ENCODE measurements at places on chromosomes 4 and X. TPM values are rescaled to one million over a fixed set of nuclear protein-coding genes. Genes with fewer than 3 reads are reported as not detected.

The IL13RA2 gene
- not detected for total RNA-seq

The GPR34 gene
- total RNA-seq, result not detected

The ZNF732 gene
- not detected for total RNA-seq

The ZFYVE28 gene
- total RNA-seq, result 2.6 TPM

The NXF3 gene
- 0.46 TPM for total RNA-seq

The F8A3 gene
- total RNA-seq, result 11.5 TPM

GRCh38 chr4:85776096-85776495, 301.1 kb downstream of the ARHGAP24 start:
- DNase-seq, result no peak

GRCh38 chr4:55346851-55347255, 811 bp downstream of the SRD5A3 start:
- no peak for DNase-seq

DNA sequence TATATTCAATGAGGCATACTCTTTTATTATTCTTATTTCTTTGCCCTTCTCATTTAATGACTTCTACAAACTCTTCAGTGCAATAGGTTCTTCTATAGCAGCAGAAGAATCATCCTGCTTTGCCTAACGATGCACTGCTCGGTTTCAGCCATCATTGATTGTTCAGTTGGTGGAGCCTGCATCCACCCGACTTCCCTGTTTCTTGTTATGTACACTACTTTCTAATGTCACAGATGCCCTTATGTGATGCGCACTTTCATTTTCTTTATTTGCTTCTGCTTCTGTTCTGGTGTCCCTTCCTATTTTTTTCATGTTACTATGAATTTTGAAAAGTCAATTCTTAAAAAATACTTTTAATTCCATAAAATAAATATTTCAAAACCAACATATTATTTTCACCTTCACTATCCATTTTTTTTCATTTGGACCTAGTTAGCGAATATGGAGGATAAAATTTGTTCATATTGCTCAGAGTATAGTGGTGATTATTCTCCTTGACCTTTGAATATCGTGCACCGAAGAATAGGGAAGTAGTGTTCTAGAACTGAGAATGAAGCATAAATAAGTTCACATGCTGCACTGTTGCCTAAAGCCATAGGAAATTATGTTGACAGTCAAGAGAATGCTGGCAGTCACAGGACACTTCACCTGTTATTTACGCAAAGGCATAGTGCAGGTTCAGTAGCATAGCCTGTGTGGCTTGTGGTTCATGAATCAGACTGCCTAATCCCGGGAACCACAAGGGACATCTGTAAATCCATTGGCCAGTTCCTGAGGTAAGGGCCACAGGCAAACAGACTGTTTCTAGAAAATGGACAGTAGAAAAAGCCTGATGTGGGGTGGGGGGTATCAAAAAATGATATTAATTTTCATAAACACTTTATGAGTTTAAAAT, 21.3 kb upstream of the SFRP2 start:
- DNase-seq, result peak; percentile 50

- DNase-seq, result no peak
Observed at GRCh38 chr4:27251771-27252170, 391.1 kb downstream of the STIM2 start.

- peak; percentile 67 for DNase-seq
Observed at GRCh38 chrX:20265221-20265725, 1.4 kb downstream of the RPS6KA3 start.
